ENCODE measurements at places on chromosomes 11 and 22. TPM values are rescaled to one million over a fixed set of nuclear protein-coding genes. Genes with fewer than 3 reads are reported as not detected.

GRCh38 chr22:42785706-42786499 lies 65.2 kb upstream of the A4GALT start:
- no peak for DNase-seq

Gene OR5D18
- not detected for total RNA-seq

Gene PIH1D2
- 1.4 TPM for total RNA-seq

DNA sequence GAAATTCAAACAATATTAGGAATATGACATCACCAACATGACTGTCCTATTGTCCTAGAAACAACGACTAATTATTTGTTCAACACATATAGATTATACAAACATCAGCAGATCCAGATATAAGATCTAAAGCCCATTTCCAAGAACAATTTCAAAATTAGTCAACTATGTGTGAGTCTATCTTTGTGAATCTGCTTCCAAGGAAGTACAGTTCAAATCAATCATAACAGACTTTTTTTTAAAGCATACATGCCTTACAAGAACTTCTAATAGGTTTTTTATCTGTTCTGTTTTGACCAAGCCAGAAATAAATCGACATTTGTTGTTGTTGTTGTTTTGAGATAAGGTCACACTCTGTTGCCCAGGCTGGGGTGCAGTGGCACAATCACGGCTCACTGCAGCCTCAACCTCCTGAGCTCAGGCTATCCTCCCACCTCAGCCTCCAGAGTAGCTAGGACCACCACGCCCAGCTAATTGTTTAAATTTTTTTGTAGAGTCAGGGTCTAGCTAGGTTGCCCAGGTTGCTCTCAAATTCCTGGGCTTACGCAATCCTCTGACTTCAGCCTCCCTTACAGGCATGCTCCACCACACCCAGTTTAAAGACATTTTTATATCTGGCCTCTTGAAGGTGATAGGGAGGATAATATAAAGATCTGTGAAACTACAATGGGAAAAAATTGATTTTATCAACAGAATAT lies 54.8 kb downstream of the DENND5A start:
- DNase-seq, result no peak

Gene PGA5
- not detected for total RNA-seq

Gene OR56A1
- 0.13 TPM for total RNA-seq

- DNase-seq, result peak; percentile 58
Measured at GRCh38 chr22:37225481-37225880, 13.2 kb upstream of the SSTR3 start.

DNA sequence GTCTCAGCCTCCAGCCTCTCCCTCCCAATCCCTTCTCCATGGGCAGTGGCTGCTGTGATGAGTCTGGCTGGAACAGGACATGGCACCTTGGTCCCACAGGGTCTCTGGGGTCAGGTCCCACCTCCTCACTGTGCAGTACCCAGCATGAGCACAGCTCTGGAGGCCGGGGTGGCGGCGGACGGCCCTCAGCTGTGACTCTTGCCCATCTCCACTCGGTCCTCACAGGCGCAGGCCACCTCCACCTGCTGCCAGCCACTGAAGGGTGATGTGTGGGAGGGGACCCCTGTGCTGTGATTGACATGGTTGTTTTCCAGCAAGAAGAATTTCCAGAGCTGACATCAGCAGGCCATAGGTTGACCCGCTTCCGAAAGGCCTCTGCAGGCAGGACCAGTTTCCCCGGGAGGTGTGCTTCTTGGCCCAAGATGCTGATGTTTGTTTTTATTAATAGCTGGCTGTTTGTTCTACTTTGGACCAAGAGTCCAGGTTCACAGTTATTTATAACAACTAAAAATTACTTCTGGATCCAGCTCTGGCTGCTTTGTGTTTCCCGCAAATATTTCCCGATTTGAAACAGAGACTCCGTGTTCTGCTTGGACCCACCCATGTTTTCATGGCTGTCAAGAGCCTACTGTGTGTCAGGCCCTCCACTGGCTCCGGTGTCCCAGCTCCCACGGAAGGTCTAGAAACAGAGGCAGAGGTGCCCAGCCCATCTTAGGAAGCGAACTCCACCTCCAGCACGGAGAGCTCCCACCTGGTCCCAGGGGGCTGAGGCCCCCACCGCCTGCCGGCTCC lies 45.7 kb downstream of the SCUBE1 start:
- no peak for DNase-seq

Data from aorta (tissue), 5 donors.